ENCODE measurements at places on chromosomes 7 and 10. TPM values are rescaled to one million over a fixed set of nuclear protein-coding genes. Genes with fewer than 3 reads are reported as not detected.

UPK3BL1 gene
- total RNA-seq: 1.9 TPM

LRRD1 gene
- under 0.01 TPM for total RNA-seq

ACBD7 gene
- total RNA-seq: 4.6 TPM

PNLIPRP2 gene
- not detected for total RNA-seq

TMEM270 gene
- total RNA-seq: not detected

PPP1R3C gene
- total RNA-seq: 1.9 TPM
